Esophagus muscularis mucosa (tissue), 4 donors: ENCODE measurements at places on chromosomes 1 and 21.

DNA sequence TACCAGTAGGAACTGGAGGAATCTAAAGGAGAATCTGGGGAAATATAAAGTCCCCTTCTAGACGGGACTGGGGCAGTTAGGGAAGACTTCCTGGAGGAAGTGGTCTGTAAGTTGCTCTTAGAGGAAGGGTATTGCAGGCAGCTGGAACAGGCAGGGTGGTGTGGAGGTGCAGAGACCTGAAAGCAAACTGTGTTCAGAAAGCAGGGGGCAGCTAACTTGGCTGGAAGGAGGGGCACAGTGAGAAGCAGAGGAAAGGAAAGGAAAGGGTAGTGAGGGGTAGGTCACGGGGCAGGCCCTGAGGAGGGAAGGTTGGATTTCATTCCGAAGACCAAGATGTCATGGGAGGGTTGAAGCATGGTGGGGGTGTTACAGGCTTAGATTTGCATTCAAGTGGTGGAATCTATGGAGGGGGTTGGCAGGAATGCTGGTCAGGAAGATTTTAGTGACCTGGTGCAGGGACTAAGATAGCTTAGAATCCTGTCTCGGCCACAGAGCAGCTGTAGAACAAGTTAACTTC lies 240.7 kb downstream of the FOXD2 start:
- no peak for DNase-seq

DNA sequence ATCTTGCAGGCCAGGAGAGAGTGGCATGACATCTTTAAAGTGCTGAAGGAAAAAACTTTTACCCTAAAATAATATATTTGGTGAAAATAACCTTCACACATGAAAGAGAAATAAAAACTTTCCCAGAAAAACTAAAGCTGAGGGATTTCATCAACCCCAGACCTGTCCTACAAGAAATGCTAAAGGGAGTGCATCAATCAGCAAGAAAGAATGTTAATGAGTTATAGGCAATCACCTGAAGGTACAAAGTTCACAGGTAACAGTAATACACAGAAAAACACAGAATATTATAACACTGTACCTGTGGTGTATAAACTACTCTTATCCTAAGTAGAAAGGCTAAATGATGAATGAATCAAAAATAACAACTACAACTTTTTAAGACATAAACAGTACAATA lies 249.2 kb upstream of the PKN2 start:
- no peak for DNase-seq

- DNase-seq, result no peak
These were observed 89.2 kb downstream of the RIPK4 start for GRCh38 chr21:41677671-41678015.

DNA sequence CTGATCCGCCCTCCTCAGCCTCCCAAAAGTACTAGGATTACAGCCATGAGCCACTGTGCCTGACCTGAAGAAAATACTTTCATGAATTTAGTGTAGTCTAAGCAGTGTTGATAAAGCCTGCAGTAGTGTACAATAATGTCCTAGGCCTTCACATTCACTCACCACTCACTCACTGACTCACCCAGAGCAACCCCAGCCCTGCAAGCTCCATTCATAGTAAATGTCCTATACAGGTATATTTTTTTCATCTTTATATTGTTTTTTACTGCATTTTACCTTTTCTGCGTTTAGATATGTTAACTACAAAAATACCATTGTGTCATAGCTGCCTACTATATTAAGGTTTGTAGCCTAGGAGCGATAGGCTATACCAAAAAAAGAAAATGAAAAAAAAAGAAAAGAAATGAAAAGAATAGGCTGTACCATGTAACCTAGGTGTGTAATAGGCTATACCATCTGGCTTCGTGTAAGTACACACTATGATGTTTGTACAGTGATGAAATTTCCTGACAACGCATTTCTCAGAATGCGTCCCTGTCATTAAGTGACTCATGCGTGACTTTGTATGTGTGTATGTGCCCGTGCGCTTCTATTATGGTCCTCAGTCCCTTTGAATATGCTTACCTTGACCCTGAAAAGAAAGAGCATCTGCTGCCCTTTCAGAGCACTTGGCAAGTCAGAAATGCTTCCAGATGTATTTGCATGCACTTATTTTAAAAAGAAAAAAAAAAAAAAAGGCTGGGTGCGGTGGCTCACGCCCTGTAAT lies 9.2 kb upstream of the SLAMF8 start:
- DNase-seq, result no peak

GRCh38 chr1:113124366-113124765 lies 51.4 kb downstream of the LRIG2 start:
- DNase-seq, result no peak
